Stimulated activated CD4-positive, alpha-beta T cell treated with anti-CD3 and anti-CD28 coated beads, TNF-alpha, amount 100 ng/mL, for 24 hours (primary cell): ENCODE measurements at places on chromosomes 2 and 18.

DNA sequence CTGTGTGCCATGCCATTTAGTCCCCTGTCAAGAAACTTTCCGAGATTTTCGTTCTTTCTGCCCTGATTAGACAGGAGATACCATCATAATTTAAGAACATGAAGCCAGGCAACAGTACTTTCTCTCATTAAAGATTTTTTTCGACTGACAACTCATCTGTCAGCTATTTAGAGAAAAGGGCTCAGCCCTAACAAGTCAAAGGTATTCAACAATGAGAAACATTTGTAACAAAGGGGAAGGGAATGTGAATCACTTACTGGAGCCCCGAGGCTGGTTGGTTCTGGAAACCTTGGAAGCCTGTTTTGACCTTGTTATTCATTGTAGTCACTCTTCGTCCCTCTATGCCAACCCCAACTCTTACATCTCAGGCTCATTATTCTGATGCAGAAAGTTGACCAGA lies 199.4 kb downstream of the SPP2 start:
- no peak for DNase-seq

GRCh38 chr2:17334300-17334699 lies 183.9 kb downstream of the RAD51AP2 start:
- no peak for DNase-seq

- DNase-seq: peak; percentile 69
These were observed 8.6 kb upstream of the MTCL1 start for GRCh38 chr18:8696749-8697211.

DNA sequence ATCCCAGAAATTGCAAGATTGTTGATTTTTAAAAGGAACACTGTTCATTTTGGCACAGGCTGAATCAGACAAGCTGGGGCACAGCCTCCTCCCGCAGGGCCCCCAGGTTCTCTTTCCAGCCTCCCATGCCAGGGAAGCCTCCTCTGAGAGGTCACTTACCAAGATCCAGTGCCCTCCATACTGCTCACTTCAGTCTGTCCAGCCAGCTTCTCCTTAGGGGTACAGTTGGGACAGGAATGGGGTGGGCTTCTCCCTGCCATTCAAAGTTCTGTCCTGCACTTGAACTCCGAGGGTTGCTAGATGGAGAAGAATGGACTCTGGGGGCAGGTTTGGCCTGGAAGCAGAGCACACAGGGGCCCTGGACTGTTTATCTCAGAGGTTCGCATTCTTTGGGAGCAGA lies 7.5 kb upstream of the CYP26B1 start:
- no peak for DNase-seq

GRCh38 chr18:55387139-55387984 lies 200.6 kb downstream of the TCF4 start:
- no peak for DNase-seq

DNA sequence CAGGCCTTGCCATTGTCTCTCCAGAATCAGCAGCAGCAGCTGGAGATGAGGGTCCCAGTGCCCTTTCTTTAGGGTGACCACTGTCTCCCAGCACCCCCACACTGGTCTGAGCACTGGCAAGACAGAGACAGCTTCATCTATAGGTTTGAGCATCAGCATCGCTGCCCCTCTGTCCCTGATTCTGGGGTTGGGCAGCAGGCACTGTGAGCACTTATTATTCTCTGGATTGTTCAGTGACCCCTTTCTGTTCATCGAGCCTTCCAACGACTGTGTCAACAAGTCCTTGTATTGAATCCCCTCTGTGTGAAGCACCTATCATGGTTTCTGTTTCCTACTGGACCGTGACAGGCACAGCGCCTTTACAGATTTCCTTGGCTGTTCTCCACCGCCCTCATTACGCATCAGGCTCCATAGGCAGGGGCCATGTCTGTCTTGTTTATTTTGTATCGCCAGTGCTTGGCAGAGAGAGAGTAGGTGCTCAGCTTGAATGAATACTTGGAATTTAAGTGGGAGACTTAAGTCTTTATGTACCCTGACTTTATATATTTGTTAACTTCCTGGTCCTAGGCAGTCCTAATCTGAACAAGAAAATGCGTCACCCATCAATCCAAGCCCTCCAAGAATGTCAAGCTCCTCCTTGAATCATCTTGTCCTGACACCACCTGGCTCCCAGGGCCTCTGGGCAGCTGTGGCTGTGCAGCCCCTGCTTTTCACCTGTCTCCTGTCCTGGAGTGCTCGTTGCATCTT lies 11.4 kb downstream of the MALL start:
- DNase-seq: no peak

- DNase-seq: no peak
These were observed 63.6 kb upstream of the FZD5 start for GRCh38 chr2:207833251-207833751.

DNA sequence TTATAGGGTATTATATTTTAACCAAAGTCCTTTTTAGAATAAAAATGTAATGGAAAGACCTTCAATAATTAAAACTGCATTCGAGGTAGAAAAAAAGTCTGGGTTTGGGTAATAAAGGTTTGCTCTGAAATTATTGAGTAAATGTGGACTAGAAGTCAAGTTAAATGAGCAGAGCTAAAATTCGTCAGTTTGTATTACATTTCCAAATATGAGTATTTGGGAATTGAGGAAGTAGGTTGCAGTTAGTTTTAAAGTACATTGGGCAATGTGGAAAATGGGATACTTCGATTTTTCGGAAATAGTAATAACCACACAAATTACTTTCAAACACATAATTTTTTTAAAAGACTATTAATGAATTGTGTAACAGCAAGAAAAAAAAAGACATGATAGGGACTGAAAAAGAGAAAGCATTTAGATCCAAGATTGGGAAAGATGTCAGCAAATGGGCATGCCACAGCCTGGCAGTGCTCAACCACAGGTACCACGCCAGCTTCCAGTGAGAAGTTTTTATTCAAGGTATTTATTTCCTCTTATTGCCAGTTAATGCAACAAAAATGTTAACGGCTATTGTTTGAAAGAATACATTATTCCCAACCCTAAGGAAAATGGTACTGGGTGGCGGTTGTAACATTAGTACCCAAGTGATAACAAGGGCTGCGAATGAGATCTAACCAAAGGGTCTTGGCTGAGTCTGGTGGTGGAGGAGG lies 50.0 kb downstream of the TTC39C start:
- no peak for DNase-seq

GRCh38 chr2:208265371-208265800 lies 669 bp upstream of the PIKFYVE start:
- DNase-seq: no peak

DNA sequence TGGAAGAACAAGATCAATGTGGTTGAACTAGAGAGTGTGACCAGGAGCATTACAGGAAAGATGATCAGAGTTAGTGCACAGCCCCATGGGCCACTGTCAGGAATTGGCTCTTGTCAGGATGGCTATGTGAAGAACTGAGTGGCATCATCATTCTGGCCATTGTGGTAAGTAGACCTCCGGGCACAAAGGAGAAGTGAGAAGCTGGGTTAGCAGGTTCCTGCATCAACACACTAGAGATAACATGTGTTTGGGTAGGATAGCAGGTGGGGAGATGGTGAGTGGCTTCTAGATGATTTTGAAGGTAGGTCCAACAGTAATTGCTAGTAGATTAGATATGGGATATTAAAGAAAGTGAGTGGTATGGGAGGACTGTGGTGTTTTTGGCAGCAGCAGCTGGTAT lies 408.2 kb downstream of the TSN start:
- no peak for DNase-seq

DNA sequence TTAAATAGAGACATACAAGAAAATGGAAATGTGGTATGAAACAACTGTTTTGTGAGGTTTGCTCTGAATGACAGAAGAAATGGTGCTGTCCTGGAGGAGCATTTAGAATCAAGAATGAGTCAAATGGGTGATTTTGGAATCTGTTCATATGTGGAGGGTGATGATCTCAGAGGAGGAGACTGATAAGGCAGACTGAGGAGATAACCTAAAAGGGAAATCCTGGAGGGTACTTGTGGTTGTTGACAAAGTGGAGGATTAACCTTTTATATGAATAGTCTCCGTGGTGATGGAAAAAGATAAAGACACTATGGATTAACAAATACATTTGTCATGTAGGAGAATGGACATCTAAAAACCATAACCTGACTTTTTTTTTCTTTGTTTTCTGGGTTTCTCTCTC lies 74.1 kb downstream of the MMADHC start:
- DNase-seq: no peak

DNA sequence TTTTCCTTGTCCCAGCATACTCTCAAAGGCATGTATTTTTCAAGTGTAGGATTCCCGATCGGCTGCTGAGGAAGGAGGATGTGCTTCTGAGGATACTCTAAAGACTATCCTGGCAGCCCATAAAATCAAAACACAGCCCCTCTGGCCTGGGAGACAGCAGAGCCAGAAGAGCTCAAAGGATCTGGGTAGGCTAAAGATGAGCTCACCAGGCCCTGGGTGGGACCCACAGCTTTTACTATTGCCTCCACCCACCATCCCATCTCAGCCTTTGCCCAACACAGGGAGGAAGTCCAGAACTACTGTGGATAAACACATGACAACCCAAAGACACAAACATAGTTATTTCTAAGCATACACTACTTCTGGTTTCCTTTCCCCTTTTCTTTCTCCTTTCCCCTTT lies 79.1 kb upstream of the ZFP36L2 start:
- no peak for DNase-seq

DNA sequence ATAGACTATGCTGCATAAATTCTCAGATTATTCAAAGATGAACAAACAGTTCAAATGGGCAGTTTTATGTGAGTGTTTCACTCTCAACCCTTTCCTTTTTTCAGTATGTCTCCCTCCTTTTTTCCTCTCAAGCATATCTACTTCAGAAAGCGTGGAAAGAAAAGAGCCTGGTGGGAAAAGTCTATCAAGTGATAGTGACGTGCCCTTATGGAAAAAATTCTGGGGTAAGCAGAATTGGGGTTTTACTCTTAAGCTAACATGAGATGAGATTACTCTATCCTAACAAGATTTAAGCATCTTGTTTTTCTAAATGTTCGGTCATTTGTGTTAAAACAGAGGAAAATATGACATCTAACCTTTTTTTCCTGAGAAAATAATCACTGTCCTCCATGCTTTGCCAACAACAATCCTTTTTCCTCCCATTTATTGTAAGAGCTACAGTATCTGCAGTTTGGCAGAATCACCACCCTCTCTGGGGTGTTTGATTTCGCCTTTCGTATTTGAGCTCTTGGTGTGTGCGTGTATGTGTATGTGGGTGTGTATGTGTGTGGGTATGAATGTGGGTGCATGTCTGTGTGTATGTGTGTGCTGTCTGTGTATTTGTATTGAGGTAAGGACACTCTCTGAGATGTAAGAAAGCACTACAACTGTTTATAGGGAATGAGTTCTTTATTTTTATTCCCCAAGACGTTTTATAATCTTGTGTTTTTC lies 143.9 kb upstream of the L3MBTL4 start:
- DNase-seq: no peak

DNA sequence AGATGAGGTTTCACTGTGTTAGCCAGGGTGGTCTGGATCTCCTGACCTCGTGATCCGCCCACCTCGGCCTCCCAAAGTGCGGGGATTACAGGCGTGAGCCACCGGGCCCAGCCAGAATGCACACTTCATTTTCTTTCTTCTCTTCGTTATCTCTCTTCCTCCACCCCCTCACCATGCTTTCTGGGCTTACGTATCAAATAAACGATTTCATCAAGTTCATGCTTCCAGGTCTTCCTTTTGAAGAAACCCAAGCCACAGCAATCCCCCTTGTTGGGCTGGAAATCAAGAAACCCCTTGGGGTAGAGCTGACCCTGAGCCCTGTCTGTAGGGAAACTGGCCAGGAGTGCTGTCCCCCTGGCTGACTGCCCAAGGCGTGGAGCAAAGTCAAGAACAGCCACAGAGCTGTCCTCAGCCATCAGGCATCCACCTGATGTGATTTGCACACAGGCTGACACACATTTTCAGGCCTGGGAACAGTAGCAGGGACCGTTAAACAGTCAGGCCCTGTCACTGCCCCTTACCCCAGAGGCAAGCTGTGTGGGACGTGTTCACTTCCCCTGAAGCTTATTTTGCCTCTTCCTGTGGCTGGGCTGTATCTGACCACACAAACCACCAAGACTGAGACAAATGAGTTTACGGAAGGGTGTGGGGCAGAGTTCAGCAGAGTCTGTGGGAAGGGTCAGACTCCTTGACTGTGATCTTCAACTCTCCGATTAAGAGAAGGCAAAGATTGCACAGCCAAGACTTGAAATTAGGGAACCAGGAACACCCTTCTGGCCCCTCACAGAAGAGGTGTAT lies 15.1 kb upstream of the NMUR1 start:
- DNase-seq: peak; percentile 35

GRCh38 chr2:168336786-168337388 lies 89.5 kb upstream of the STK39 start:
- DNase-seq: peak; percentile 31

GRCh38 chr18:12839057-12839525 lies 44.9 kb downstream of the PTPN2 start:
- DNase-seq: no peak

GRCh38 chr2:69489793-69490192 lies 52.6 kb upstream of the NFU1 start:
- DNase-seq: no peak

- no peak for DNase-seq
These were observed 244.9 kb upstream of the EPHA4 start for GRCh38 chr2:221817052-221817451.

- DNase-seq: no peak
These were observed 26.6 kb upstream of the CATIP start for GRCh38 chr2:218329826-218330593.

DNA sequence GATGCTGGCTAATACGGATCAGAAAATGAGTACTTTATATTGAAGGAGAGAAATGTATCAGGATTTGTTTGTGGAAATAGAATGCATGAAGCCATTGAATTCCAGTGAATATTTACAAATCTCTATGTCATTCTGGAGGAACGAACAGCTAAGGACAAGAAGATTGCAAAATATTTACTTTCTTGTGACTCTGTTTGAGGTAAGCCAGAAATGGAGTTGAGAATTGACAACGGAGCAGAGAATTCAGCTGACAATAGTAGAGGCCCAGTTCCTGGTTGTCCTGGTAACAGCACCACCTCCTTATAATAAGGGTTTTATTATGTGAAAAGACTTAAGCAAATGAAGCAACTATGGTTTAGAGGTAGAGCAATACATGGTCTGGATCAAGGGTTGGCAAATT lies 349.2 kb downstream of the ADCYAP1 start:
- DNase-seq: no peak

- DNase-seq: no peak
These were observed 76.7 kb downstream of the TCF4 start for GRCh38 chr18:55511277-55511676.

DNA sequence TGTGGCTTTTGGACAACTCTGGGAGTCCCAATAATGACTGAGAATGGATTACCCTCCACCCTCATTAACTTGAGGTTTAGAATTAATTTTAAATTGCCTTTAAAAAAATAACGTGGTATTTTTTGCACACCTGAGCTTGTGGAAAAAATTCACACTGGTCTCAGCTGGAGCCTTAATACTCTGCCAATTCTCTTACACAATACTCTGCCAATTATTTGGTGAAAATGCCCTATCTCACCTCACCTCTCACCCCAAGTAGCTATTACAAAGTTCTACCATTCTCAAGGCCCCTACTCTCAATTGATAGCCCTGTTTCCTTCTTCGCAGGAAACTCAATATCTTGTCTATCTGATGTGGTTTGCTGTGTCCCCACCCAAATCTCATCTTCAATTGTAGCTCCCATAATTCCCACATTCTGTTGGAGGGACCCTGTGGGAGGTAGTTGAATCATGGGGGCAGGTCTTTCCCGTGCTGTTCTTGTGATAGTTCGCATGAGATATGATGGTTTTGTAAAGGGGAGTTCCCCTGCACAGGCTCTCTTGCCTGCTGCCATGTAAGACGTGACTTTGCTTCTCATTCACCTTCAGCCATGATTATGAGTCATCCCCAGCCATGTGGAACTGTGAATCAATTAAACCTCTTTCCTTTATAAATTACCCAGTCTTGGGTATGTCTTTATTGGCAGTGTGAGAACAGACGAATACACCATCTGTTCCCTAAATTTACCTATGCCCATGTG lies 27.4 kb upstream of the C2orf69 start:
- no peak for DNase-seq

- DNase-seq: no peak
These were observed 672 bp downstream of the ATP6V1B1 start for GRCh38 chr2:70936165-70936978.
